ENCODE measurements at places on chromosomes 4 and X. TPM values are rescaled to one million over a fixed set of nuclear protein-coding genes. Genes with fewer than 3 reads are reported as not detected.

Gene NPFFR2
- total RNA-seq = not detected

Gene F11
- total RNA-seq = not detected

DNA sequence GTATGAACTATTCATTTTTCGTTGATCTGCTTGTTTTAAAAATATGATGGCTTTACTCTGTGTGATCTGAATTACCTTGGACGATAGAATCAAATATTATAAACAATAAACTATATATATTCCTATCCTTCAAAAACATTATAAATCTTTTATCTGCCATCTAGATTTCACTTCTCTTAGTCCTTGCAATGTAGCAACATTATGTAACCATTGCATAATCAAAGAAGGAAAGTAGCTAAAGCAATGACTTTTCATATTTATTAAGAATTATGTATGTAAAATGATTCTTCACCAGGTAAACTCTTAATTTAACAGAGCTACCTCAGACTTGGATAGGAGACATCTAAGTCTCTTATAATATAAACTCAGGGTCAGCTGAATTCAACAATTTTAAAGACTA is 210.5 kb downstream of the ADAMTS3 start:
- no peak for DNase-seq

- no peak for DNase-seq
Measured at GRCh38 chr4:57042711-57043169, 64.0 kb downstream of the POLR2B start.
